ENCODE measurements at places on chromosomes 13 and 19. TPM values are rescaled to one million over a fixed set of nuclear protein-coding genes. Genes with fewer than 3 reads are reported as not detected.

TRPM4 gene
- total RNA-seq, result 10.2 TPM

TRAPPC5 gene
- total RNA-seq, result 111 TPM

HSPB6 gene
- not detected for total RNA-seq

GRK1 gene
- not detected for total RNA-seq

MBD3L3 gene
- not detected for total RNA-seq

CNMD gene
- total RNA-seq, result not detected

SLC17A7 gene
- total RNA-seq, result 0.54 TPM

FGF22 gene
- 0.64 TPM for total RNA-seq

CGB5 gene
- 0.59 TPM for total RNA-seq

NKG7 gene
- not detected for total RNA-seq
